Substantia nigra (tissue), 51 donors: ENCODE measurements at places on chromosomes 3 and 15.

GRCh38 chr3:109607897-109608296 lies 270.6 kb upstream of the DPPA4 start:
- no peak for DNase-seq

DNA sequence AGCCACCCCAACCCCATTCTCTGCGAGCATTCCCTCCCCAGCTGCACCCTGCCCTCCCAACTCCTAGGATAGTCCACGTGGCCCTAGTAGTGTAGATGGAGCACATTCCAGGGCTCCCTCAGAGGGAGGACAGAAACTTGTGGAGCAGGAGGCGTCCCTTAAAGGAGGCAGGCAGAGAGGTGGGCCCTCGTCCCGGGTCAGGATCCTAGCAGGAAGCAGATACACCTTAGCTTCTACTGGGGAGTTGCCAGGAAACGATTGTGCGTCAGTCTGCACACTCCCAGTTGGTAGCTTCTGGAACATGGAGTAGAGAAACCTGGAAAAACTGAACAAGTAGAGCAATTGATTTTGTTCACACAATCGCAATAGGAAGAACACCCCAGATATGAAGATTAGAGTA lies 43.9 kb upstream of the KLHL25 start:
- no peak for DNase-seq

- no peak for DNase-seq
Measured at GRCh38 chr3:185920184-185920583, 17.6 kb downstream of the TRA2B start.

GRCh38 chr3:111482574-111482973 lies 59.4 kb upstream of the CD96 start:
- DNase-seq = no peak

DNA sequence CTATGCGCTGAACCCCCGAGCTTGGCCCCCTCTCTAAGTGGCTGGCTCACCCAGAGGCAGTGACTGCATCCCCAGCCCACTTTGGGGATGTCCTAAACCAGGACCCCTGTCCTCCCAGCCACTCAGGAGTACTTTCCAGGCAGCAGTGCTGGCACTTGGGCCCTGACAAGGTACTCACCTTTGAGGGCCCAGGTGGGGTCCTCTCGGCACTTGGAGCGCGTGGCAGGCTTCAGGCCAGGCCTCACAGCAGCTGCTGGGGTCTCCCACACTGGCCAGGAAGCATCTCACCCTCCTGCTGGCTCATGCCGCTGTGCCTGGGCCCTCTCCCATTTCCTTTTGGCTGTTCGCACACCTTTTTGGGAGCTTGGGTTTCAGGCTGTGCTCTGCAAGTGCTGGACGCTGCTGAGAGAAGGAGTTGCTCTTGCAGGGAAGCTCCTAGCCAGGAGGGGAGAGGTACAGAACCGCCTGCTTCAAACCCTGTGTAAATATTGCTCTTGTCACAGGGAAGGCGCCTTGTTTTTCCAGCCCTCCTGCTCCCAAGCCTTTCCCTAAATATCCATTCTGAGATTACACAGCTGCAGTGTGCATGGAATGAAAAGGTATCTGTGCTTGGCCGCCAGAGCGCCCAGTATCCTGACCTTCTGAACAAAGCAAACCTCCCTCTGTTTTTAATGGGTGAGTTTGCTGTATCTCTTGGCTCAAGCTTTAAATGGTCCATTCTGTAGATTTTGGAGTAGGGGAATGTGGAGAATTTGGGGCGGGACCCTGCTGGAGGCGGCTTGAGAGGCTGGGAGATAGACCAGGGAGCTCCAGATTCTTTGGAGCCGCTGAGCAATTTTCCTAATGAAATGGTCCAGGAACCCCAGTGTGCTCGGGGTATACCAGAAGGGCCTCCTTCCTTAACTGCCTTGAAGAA lies 45.6 kb downstream of the DNASE1L3 start:
- no peak for DNase-seq

DNA sequence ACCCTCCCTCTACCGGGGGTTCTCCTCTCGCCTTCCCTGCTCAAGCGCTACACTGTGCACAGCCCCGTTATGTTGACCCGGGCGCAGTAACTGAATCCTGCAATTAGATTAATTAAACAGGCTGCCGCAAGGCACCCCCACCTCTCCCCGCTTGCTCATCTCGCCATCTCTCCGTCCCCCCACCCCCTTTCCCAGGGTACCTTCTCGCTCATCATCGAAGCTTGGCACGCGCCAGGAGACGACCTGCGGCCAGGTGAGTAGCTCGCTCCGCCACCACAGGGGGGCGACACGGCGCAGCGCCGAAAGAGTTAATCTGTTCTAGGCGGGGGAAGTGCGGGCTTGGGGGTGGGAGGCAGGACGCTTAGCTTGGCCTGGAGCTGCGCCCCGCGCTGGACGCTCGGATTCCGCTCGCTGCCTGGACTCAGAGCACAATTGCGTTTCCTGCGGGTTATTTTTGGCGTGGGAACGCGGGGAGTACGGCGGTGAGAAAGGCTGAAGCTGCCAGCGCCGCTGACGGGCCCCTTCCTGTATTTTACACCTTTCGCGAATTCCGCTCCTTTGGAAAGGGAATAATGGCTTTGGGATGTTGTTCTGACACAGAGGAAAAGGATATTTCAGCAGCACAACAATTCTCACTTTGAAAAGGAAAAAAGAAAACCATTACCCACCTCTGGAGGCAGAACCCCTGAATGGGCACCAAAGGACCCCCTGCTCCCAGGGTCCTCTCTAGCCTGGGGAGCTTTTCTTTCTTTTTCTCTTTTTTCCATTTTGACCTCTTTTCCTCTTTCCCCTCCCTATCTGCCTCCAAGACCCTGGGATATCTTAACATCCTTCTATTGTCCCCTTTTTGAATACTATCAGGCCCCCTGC lies 1.5 kb downstream of the DLL4 start:
- DNase-seq = no peak

- no peak for DNase-seq
Measured at GRCh38 chr3:169660709-169661360, 2.7 kb downstream of the MECOM start.

GRCh38 chr3:36678216-36679013 lies 85.9 kb downstream of the DCLK3 start:
- no peak for DNase-seq

GRCh38 chr3:95148107-95148506 lies 1085.2 kb downstream of the NSUN3 start:
- no peak for DNase-seq

GRCh38 chr15:45468294-45468693 lies 54.3 kb downstream of the SLC30A4 start:
- no peak for DNase-seq

DNA sequence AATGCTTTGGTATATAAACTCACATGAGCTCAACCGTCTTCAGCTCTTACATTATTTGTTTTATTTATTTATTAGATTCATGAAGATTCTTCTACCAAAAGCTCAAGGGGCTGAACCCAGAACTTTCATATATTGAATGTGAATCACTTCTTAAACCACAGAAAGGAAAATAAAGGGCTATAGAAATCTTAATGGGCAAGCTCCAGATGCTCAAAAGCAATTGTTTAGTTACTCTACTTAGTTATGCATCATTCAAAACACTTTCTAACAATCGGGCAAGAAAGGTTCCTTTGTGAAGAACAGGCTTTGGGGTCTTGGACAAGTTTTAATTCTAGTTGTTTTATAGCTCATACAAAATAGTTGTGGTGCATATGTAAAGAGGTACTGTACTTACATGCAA lies 380.2 kb downstream of the TIGIT start:
- no peak for DNase-seq

DNA sequence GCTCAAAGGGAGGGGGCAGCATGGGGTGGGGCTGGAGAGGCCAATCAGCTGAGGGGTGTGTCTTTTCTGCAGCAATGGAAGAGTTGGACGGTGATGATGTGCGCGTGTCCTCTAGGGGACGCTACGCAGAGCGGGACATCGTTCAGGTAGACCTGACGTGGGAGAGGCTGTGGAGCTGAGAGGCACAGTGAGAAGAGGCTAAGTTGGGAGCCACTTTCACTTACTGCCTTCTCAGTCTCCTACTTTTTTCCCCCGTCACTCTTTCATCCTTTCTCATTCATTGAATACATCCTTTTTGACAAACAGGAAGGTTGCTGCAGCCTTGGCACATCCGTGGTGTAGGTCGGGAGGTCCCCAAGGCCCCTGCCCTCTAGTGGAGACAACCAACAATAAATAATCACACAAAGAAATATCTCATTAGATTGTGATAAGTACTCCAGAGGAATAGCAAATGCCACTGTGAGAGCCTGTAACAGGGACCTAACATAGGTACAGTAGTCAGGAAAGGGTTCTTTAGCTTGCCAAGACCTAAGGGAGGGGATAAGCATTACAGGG lies 4.4 kb upstream of the BRPF1 start:
- DNase-seq = no peak

DNA sequence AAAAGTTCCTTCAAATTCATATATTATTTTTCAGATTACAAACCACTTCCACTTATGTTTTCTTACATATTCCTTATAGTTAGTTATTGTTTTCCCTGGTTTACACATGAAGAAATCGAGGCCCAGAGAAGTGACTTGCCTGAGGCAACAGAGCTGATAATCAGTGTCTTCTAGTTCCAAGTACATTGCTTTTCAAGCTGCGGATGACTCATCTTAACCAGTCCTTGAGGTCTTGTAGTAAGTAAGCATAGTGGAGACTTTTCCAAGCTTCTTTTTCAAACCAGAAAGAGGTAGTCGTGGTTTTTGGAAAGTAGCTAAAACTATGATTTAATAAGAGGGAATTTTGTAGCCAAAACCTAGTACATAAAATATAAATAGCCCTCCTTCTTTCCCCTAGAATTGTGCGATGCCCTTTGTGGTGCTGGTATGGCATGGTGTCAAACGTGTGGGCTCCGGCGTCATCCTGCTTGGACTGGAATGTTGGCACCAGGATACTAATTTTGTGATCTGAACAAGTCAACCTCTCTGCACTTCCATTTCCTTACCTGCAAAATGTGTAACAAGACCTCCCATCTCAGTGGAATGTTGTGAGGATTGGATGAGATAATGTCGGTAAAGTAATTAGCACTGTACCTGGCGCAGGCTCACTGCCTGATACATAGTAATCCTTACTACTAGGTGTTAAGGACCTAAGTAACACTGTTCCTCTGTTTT lies 19.0 kb upstream of the DLG1 start:
- DNase-seq = no peak

DNA sequence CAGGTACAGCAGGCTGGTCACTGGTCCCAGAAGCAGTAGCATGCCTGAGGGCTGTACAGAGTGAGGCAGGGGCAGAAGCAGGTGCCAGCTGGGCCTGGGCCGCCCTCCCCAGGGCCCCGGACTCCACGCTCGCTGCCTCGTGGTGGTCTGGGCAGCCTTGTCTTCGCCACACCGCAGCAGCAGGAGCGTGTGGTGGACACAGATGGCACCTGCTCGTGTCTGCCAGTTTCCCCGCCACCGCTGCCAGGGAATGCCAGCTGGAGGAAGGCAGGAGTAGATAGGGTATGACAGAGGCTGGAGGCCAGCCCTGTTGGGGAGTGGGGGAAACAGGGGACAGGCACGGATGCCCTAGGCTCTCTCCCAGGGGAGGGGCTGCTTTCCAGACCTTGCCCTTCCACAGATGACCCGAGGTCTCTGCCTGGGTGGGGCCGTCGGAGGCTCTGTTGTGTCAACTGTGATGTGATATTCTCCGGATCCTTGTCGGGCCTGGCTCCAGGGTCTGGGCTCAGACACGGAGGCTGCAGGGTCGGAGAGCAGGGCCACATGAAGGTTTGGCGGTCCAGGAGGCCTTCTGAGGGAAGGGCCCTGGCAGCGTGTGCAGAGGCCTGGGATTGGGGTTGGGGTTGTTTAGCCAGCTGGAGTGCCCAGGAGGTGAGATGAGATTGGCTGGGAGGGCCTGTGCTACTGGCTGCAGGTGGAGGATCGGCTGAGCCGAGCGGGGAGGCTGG lies 33.6 kb downstream of the GOLGA6L10 start:
- DNase-seq = no peak

GRCh38 chr3:116445990-116446389 lies 703 bp upstream of the LSAMP start:
- DNase-seq = peak; percentile 11

GRCh38 chr15:31303726-31304648 lies 22.6 kb upstream of the KLF13 start:
- no peak for DNase-seq

DNA sequence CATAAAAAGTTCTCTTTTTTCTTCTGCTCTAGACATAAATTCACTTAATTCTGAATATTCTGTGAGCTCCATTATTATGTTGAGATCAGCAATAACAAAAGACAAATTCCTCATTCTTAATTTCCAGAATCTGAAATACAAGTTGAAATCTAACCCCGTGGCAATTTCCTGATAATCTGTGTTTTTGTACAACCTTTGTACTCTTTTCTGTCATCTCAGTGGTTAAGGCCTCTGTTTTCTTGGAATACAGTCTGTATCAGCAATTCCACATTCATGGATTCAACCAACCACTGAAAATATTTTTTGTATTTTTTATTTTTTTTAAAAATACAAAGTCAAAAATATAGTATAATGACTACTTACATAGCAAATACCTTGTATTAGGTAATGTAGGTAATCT lies 8.7 kb downstream of the CCR8 start:
- DNase-seq = no peak

DNA sequence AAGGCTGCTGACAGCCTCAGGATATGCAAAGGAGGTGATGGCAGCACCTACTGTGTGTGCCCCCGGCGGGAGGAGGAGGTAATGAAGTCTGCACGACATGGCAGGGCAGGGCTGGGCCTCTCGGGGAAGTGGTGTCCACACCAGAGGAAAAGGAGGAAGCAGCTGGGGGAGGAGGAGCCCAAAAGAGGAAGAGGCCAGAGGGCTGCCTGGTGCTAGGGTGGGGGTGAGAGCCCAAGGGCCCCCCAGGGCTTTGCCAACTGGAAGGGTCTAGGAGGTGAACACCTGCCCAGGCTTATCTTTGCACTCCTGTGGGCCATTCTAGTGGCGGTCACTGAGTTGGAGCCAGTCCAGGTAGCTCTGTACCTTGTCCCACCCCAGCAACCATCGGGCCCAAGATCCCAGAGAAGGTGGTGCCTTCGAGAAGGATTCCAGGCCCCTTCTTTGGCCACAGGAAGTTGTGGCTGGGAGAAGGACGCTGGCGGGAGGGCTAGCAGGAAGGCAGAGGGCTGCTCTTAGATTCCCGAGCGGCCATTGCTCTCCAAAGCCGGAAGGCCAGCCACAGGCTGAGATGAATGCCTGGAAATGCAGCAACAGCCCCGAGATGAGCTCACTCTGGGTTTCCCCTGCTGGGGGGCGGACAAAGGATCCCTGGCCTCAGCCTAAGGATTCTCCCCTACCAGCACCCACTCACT lies 7.0 kb downstream of the GNAI2 start:
- DNase-seq = peak; percentile 69

- peak; percentile 70 for DNase-seq
Measured at GRCh38 chr3:197791113-197791891, at the start of gene LRCH3. Gene LRCH3 (plus strand): TSS chr3:197791254. CDS start chr3:197791279, 25 bp downstream.

DNA sequence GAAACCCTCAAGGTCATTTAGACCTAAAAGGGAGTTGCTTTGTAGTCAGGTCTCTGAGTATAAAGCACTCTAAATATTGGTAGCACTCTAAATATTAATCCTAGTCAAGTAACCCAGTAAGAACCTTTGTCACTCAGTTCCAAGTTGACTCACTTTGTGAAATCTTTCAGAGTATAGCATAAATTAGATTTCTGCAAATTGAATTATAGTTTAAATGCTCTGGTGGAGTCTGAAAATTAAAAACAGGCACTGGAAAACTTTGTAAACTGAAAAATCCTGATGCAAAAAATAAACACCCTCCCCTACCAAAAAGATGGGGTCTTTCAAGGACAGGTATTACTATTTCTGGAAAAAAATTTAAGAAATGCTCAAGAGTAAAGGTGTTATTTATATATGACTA lies 196.3 kb upstream of the FEZF2 start:
- no peak for DNase-seq

- no peak for DNase-seq
Measured at GRCh38 chr15:48063411-48063985, 57.3 kb upstream of the SLC24A5 start.
